Caco-2 (cell line): ENCODE measurements at places on chromosomes 2 and 18.

- no peak for DNase-seq
Observed at GRCh38 chr2:234932591-234933168, 19.1 kb upstream of the SH3BP4 start.

DNA sequence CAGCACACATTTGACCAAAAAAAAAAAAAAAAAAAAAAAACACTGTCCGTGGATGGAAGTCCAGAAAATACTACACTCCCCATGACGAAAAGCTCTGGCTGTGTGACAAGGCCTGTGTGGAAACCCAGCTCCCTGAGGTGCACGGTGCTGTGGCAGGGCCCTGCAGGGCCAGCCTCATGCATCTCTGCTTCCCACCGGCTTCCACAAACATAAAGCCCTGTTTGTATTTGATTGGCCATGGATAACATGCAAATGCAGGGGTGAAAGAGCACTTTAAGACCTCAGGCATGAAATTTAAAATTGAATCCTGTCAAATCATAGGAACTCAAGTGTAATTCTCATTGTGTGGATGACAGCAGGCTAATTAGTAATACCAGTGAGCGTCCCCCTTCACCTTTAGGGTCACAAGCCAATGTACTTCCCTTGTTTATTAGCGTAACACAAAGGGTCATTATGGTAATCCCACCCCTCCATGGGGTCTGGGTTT, 757.2 kb downstream of the GALR1 start:
- DNase-seq = no peak

DNA sequence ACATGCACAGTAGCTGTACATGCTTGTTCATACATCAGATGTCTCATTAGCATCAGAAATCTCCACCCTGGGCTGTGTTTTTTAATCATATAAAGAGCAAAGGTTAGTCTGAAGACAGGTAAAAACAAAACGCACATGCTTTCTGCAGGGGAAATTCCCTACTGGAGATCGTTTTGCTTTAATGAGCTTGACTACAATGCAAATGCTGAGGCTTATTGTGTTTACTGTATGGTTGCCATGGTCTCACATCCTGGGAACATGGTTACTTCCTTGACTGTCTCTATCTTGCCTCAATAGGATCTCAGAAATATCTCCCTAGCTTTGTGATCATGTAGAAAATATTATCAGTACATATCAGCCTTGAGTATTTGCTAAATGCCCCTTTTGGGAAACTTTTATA, 336.5 kb upstream of the TFPI start:
- DNase-seq = no peak

DNA sequence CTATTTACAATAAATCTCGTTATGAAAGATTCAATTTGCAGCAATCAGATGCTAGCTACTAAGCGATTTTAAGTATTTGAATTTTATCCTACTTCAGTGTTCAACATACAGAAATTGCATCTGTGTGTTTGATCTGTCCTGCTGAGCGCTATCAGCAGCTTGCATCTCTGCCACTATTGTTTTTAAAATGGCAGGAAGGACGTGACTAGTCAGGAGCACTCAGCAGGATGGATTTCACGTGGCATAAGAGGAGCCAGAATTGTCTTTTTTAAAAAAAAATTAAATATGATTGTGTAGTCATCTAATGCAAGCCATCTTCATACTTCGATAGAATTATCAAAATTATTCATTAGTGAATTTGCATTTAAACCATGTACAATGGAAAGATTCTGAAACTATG, 2.8 kb upstream of the KLHL14 start:
- DNase-seq = no peak

DNA sequence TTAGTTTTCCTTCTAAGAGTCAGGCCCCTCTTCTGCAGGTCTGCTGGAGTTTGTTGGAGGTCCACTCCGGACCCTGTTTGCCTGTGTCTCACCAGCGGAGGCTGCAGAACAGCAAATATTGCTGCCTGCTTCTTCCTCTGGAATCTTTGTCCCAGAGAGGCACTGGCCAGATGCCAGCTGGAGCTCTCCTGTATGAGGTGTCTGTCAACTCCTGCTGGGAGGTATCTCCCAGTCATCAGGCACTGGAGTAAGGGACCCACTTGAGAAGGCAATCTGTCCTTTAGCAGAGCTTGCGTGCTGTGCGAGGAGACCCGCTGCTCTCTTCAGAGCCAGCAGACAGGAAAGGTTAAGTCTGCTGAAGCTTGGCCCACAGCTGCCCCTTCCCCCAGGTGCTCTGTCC, 4.8 kb downstream of the REG1B start:
- no peak for DNase-seq

- DNase-seq = no peak
Observed at GRCh38 chr2:72114693-72115051, 33.0 kb downstream of the CYP26B1 start.

DNA sequence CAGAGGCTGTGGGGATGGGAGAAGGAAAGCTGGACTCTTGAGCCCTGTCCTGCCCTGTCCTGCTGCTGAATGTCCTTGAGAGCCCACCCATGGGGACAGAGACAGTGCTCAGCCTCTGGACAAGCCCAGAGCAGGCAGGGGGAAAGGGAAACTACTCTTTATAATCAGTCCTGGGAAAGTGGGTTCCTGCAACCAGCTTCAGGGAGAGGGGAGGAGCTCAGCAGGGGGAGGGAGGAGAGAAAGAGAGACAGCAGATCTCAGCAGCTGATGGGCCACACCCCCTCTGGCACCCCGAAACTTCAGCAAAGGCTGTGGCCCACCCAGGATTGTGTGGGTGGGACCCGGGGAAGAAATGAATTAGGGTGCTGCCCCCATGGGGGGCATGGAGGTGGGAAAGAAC, 11.6 kb downstream of the ECEL1 start:
- DNase-seq = no peak

GRCh38 chr2:236157815-236158498, 10.2 kb downstream of the GBX2 start:
- no peak for DNase-seq

DNA sequence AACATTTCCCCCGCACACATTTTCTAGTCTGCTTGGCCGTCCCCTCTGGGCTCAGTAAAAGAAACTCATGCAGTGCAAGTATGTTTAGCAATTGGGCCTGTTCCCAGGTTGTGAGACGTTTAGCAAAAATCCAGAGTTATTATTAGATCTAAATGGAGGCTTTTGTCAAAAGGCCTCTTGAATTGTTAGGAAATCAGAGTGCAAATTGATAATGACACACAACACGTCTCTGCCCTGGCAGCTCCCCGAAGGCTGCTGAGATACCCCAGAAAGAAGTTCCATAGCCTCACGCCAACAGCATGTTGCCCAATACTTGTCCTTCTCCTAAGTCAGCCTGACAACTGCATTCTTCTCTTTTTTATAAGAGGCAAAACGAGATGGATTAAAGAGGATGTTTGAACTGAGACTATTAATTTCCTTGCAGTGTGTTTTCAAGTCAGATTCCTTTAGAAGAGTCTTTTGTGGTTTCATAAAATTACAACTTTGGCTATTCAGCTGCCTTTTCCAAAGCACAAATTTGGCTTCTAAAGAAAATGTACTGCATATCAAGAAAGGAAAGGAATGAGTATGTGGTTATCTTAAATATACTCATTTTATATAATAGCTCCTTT, 202.2 kb downstream of the TRIB2 start:
- no peak for DNase-seq

DNA sequence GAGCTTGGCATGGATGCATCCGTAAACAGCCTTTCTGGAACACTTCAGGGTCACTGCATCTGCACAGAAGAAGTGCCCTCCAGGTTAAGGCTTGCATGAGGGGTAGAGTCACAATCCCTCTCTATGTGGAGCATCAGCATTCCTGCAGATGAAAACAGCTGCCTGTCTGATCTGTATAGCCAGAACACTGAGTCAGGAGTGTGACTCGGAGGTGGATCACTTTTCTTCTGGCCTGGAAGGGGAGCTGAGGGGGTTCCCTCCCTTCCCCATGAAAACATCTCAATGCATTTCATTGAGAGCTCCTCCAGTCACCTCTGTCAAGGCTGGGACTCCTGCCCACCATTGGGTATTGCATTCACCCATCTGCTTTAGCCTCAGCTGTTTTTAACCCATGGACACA, 72.5 kb upstream of the SERPINE2 start:
- DNase-seq = no peak

- no peak for DNase-seq
Observed at GRCh38 chr18:63079114-63079513, 240.5 kb downstream of the BCL2 start.

- DNase-seq = no peak
Observed at GRCh38 chr2:61247204-61247812, 85.3 kb downstream of the C2orf74 start.

DNA sequence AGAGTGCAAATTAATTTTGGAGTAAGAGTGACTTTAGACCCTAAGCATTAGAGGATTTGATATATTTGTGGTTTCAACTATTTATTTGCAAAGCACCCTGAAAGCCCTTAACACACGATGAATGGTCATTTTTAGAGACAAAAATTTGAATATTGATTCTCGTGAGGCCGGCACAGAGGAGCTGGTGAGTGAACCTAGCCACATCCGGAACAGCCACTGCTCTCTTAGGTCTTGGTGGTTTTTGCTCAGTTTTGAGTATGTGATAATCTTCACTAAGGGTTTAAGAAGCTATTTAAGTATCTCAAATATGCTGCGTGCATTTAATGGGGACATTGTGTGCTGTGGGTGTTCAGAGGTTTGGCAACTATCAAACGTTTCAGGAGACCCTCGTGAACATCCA, 204.8 kb downstream of the TSN start:
- DNase-seq = no peak

DNA sequence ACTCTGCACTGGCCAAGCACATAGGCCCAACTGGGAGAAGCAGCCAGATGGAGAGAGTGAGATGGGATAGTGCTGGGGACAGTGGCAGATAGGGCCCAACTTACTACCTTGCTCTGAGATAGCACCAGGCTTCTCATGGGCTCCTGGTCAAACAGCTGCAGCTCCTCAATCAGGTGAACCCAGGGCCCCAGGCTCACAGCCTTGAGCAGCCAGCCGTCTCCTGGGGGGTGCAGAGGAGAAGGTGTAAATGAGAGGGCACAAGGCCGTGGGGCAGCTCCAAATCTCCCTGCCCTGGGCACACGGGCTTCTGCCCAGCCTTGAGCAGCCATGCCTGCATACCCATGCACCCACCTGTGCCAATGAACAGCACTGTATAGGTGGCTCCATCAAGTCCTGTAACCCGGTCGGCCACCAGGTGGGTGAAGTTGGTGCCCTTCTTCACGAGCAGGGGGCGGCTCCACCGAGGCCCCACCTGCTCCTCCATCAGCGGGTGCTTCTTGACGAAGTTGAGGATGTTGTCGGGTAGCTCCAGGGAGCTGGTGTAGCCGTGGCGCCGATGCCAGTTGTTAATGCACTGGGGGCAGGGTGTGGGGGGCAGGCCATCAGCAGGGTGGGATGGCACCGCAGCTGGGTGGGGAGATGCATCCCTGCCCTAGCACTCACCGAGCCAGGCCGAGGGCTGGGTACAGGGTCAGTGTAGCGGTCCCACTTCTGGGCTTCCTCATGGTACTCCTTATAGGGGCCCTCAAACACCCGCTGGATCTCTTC, 5.9 kb upstream of the ANKRD39 start:
- DNase-seq = no peak

- no peak for DNase-seq
Observed at GRCh38 chr2:234211797-234212196, 161.3 kb downstream of the SPP2 start.

- no peak for DNase-seq
Observed at GRCh38 chr18:41938445-41938844, 16.6 kb upstream of the PIK3C3 start.
